ENCODE measurements at places on chromosomes 12 and 14.

DNA sequence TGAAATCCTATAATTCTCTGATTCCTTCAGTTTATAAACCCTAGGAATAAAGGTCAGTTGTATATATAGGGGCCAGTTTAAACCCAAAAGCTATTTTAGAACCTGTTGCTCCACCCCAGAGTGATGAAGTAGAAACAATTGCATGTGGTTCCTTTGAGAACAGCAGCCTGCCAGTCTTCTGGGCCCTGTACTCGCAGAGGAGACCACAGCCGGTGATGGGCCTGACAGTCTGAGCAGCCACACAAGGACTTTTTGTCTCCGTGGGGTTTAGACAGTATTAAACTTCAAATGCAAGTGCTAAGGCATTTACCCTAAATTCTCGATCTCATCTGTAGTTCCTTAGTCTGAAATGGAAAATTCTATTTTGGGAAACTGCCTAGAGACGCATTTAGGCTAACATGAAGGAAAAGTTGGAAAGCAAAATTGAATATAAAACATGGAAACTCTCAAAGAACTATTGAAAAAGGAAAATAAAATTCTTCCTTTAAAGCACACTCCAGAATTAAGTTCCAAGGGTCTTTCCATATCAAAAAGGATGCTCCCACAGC is 80.6 kb downstream of the PRICKLE1 start:
- no peak for DNase-seq

GRCh38 chr14:24430682-24431568 is 1.2 kb downstream of the KHNYN start:
- DNase-seq, result no peak

DNA sequence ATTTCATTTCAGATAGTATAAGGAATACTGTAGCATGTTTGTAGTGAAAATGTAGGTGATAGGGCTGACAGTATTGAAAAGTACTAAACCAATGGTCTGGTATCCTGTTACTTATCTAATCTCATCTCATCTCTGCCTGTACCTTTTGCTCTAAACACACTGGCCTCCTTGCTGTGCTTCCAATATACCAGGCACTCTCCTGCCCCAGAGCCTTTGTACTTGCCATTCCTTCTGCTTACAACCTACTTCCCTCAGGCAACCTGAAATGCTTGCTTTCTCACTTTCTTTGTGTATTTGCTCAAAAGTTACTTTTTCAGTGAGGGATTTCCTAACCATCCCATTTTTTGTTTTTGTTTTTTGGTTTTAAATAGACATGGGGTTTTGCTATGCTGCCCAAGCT is 101.9 kb downstream of the PAPLN start:
- no peak for DNase-seq

DNA sequence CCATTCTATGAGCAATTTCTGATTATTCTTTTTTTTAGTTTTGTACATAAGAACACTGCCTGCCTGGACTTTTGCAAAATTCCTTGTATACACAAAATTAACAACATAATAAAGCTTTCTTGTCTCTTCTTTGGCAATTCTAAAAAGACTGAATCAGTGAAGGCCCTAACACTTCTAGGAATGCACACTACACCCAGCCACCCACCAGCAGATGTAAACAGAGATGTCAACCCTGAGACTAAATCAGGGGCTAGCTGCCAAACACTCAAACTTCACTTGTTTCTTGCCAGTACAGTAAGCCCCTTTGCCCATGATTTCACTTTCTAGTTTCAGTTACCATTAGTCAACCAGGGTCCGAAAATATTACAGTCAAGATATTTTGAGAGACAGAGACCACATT is 15.5 kb downstream of the DCAF5 start:
- no peak for DNase-seq

DNA sequence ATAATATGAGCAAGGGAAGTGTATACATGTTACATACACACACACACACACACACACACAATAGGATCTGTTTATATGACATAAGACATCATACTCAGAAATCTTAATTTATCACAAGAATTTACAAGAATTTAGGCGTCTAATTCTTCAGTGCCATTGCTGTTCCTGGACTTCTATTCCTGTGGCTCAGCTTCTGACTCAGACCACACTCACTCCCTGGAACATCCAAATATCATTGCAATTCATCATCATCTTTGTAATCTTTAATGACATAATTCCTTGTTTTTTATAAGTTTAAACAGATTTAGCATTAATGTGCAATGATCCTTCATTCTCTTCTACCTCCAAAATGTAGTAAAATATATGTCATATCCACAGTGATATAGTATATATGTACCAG is 544.2 kb downstream of the FOXG1 start:
- no peak for DNase-seq

DNA sequence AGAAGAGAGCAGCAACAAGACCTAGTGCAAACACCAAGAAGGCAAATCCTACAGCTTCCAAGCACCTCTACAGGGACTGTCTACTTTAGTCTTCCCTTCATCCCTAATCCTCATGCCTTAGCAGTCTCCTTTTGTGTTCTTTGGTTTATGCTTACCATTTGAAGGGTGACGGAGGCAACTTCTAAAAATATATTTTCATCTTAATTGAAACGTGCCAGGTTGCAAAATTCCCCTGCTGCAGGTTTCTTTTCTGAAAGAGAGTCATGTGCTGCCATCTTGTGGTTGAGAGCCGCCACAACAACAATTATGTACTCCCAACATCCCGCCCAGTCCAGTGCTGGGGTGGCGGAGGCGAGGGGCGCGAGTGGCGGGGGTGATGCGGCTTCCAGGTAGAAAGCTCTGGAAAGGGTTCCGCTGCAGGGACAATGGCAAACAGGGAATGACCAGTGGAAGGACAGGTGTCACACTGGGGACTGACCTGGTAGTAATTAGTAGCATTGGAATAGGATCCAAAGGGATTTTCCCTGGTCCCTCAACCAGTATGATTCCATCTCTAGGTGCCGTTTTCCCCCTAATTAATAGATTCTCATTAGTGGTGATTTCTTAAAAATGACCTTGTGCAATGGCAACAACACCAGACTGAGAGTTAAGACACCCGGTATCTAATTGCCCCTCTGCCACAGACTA is 80.3 kb upstream of the GNG2 start:
- DNase-seq, result peak; percentile 61

GRCh38 chr12:45232756-45233372 is 17.0 kb downstream of the ANO6 start:
- peak; percentile 92 for DNase-seq

DNA sequence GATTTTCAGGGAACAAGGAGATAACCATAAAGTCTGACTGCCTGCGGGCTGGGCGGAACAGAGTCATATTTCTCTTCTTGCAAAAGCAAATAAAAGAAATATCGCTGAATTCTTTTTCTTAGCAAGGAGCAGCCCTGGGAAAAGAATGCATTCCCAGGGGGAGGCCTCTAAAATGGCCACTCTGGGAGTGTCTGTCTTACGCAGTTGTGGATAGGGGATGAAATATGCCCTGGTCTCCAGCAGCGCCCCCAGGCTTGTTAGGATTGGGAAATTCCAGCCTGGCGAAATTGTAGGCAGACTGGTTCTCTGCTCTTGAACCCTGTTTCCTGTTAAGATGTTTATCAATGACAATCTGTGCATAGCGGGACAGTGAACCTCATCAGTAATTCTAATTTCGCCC is 40.5 kb downstream of the PCNX1 start:
- no peak for DNase-seq

- DNase-seq, result no peak
Observed at GRCh38 chr12:128286970-128287369, 20.0 kb downstream of the TMEM132C start.

- no peak for DNase-seq
Observed at GRCh38 chr12:49674318-49674981, 32.8 kb downstream of the FMNL3 start.

DNA sequence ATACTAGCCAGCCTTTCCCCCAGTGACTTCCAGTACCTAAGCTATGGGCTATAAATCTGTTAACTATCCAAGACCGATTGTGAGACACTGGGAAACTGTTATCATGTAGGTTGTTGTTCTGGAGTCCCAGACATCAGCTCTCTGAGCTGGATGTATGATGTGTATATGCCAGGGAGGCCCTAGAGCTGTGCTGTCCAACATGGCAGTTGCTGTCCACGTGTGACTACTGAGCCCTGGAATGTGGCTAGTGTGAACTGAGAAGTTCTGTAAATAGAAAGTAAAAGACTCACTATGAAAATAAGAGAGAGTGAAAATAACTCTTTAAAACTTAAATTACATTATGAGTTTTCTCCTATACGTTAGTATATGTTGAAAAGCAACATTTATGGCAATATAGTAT is 755.8 kb upstream of the FBXO33 start:
- no peak for DNase-seq

DNA sequence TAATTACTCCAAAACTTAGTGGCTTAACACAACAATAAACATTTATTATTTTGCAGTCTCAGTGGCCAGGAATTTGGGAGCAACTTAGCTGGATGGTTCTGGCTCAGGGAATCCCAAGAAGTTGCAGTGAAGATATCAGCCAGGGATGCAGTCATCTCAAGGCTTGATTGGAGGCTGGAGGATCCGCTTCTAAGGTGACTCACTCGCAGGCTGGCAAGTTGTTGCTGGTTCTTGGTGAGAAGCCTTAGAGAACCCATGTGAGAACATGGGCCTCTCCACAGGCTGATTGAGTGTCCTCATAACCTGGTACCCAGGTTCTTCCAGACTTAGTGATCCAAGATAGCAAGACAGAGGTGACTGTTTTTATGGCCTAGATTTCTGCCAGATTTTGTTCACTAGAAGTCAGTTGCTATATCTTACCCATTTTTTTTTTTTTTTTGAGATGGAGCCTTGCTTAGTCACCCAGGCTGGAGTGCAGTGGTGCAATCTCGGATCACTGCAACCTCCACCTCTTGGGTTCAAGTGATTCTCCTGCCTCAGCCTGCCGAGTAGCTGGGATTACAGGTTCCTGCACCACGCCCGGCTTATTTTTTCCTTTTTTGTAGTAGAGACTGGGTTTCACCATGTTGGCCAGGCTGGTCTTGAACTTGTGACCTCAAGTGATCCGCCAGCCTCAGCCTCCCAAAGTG is 32.5 kb downstream of the BRMS1L start:
- no peak for DNase-seq

DNA sequence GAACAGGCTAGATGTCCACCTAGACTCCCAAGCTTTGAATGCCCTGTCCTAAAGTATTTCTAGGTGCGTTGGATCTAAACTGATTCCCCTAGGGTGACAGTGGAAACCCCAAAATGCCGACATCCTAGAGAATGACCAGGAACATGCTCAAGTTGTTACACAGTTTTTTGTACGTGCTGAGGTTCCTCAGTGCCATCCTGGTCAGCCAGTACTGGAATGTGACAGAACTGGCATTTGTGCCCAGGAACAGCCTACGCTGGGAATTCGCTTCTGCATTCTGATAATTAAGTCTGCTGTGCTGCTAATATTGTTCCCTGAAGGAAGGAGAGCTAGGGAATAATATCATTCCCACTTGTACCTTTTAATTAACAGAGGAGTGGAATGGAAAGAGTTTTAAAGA is 40.3 kb downstream of the BORCS5 start:
- DNase-seq, result no peak

DNA sequence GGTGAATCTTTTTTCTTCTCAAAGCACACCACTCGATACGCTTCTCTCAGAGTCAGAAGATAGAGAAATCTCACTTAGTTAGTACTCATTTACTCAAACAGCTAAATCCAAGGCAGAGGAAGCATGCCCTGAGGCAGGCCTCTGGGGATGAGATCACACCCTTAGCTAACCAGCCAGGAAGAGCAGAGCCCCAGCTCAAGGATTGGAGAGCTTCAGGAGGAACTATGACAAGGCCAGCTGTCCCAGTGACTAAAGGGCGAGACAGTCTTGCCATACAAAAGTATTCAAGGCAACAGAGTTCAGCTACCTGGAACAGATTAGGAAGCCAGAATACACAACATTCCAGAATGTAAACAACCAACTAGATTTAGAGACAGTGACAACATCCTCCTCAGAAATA is 197.7 kb upstream of the CCDC196 start:
- DNase-seq, result no peak

GRCh38 chr12:132061197-132061596 is 82.9 kb downstream of the DDX51 start:
- DNase-seq, result no peak

- no peak for DNase-seq
Observed at GRCh38 chr14:54188064-54188666, 208.6 kb upstream of the CDKN3 start.

- DNase-seq, result no peak
Observed at GRCh38 chr12:38775457-38775856, 129.9 kb downstream of the CPNE8 start.

DNA sequence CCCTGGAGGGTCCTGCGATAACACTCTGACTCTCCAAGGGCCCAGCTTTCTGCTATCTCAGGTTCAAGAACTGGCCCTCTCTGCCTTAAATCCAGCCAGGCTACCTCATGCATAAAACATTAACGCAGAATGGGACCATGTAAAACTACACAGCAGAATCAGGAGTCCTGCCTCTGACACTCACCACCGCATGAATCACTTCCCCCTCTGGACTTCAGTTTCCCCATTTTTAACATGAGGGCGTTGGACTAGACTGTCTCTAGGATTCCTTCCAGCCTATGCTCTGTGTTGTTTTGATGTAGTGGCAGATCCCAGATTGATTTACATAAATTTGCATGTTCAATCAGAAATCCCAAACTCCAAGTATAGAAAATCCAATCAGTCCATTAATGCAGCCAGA is 3.3 kb downstream of the NCKAP5L start:
- DNase-seq, result no peak

GRCh38 chr12:101829639-101830366 is 956 bp downstream of the GNPTAB start:
- DNase-seq, result no peak

- peak; percentile 85 for DNase-seq
Observed at GRCh38 chr12:56261503-56262232, 3.5 kb upstream of the ANKRD52 start.

GRCh38 chr12:107331912-107332311 is 238.6 kb upstream of the CRY1 start:
- DNase-seq, result no peak

- no peak for DNase-seq
Observed at GRCh38 chr14:98227000-98227726, 1044.8 kb downstream of the BCL11B start.

DNA sequence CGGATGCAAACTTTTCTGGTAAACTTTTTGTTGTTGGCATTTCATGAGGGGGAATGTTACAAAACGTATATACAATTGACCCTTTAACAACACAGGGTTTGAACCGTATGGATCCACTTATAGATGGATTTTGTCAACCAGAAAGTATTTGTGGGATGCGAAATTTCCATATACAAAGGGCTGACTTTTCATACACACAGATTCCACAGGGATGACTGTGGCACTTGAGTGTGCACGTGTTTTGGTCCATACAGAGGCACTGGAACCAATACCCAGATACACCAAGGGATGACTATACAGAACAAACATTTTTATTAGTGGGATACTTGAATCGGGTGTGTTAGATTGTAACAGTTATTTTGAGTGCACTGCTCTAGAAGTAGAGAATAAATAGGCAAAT is 29.8 kb upstream of the CCT2 start:
- DNase-seq, result peak; percentile 51

DNA sequence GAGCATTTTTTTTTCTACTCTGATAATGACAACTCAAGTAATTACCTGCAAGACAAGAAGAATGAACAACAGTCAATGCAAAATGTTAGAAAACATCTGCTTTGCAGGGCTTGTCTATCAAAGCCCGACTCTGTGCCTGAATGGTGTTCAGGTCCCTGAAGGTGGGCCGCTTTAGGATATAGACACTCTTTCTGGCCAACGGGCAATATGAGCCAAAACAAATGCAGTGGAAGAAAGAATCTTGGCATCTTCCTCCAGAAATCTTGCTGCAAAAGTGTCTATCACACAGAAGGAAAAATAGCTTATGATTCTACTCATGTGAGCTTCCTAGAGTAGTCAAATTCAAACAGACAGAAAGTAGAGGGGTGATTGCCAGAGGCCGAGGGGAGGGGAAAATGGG is 32.7 kb downstream of the FOS start:
- DNase-seq, result no peak

GRCh38 chr12:113202300-113203075 is 17.0 kb downstream of the RITA1 start:
- DNase-seq, result no peak
